ENCODE measurements at places on chromosomes 5 and 9.

- DNase-seq = no peak
These were observed 12.3 kb downstream of the ARSB start for GRCh38 chr5:78972654-78973428.

DNA sequence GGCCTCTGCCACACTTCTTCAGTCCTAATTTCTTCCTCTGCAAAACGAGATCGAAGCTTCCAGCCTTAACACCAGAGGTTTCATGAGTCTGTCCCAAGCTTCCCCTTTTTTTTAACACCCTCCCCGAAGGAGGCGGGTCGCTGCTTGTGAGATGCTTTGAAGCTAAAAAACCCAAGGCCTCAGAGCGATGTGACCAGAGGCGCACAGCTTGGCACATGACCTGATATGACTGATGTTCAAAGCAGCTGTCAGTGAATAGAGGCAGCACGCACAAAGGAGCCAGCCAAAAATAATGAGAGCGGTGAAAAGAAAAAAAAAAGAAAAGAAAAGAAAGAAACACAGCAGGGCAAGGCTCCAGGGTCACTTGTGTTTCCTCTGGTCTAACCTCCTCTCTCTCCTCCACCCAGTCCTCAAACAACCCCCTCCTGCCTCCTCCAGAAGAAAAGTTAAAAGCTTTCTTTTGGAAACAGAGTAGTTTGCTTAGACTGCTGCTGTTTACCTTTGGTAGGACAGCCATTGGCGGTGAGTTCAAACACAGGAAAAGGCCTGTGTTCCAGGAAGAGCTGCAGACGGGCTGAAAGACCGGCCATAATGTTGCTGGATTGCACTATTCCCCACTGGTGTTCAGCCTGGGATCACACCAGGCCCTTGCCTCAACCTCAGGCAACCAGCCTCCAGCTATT, 10.9 kb upstream of the ZNF366 start:
- no peak for DNase-seq

GRCh38 chr9:123609844-123610243, 253.8 kb downstream of the CRB2 start:
- no peak for DNase-seq

DNA sequence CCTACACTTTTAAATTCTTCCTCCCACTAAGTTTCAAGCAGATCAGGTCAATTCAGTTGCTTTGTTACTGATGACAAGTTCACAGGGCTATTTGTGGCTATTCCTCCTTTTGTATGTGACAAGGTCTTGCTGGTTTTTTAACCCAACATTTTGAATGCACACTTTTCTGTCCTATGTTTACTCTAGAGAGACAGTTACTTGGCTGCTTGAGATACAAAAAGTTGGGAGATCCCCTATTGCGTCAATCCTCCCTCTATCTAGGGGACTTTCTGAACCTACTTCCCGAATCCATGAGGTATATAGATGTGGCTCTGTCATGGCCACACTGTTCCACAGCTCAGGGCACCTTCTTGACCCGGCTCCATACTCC, 386.7 kb downstream of the NTRK2 start:
- no peak for DNase-seq

DNA sequence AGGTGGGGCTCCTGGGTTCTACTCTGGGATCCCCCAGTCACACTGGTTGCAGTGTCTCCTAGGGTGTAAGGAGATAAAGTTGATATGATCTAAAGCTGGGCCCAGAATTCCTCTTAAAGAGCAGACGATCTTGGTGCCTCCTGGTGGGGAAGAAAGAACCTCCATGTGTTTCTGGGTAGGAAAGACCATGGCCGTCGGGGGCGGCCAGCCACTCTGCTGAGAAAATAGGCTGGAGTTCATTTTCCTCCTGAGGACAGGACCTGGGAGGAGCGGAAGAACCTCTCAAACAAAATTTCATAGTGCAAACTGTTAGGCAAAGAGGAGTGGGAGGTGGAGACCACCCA, 163.8 kb upstream of the TBC1D2 start:
- no peak for DNase-seq

GRCh38 chr9:26157411-26157810, 479.2 kb upstream of the TUSC1 start:
- no peak for DNase-seq

GRCh38 chr5:141958113-141958512, at the start of gene PCDH12:
Gene PCDH12, minus strand, starts transcription at chr5:141958202. Its CDS starts 351 bp downstream, at chr5:141957851.
- no peak for DNase-seq

DNA sequence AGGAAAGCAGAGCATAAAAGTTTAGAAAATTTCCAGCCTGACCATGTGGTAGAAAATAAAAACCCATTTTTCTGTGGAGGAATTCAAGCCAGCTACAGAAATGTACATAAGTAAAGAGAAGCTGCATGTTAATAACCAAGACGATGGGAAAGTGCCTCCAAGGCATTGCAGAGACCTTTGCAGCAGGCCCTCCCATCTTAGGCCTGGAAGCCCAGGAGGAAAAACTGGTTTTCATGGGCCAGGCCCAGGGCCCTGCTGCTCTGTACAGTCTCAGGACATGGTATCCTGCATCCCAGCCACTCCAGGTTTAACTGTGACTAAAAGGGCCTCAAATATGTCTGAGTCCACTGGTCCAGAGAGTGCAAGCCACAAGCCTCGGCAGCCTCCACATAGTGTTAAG, 754.8 kb upstream of the RIOK2 start:
- no peak for DNase-seq

- no peak for DNase-seq
These were observed 107.6 kb downstream of the RNF180 start for GRCh38 chr5:64273276-64273675.

- DNase-seq = no peak
These were observed 143.0 kb downstream of the SMARCA2 start for GRCh38 chr9:2158111-2158610.

GRCh38 chr9:29209748-29210291, 1636.5 kb upstream of the C9orf72 start:
- DNase-seq = no peak

GRCh38 chr9:35907711-35908503, 1.4 kb upstream of the SPAAR start:
- no peak for DNase-seq
